ENCODE measurements at places on chromosomes 6 and 20.

GRCh38 chr20:4056880-4057279, 41.5 kb upstream of the RNF24 start:
- H3K4me3 ChIP-seq, result no peak overlapping the region
- H3K4me1 ChIP-seq, result no peaks in the 10 kb centered on the region
- H3K27ac ChIP-seq, result no peak overlapping the region
- DNase-seq, result no peak

GRCh38 chr6:114158411-114158810, 184.4 kb downstream of the HS3ST5 start:
- no peak overlapping the region for H3K27ac ChIP-seq
- no peaks in the 10 kb centered on the region for H3K4me1 ChIP-seq
- no peak overlapping the region for H3K4me3 ChIP-seq
- no peak for DNase-seq

DNA sequence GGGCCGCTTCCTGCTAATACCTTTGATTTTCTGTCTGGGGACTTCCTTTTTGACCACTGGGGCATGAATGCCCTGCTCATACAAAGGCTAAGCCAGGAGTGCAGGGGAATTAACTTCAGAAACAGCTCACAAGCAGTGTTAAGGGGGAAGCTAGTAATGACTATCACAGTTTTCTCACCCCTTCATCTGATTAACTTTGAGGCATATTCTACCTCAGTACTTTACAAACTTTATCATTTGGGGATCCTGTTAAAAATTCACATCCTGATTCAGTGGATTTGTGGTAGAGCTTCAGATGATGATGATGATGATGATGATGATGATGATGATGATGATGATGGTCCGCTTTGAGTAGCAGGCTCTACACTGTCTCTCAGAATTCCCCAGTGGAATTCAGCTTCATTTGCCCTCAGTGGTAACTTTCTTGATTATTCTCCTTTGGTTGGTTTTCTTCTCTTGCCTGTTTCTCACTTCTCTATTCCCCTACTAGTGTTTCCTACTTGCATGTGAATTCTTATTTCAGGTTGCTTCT, 78.4 kb upstream of the TMEM170B start:
- H3K27me3 ChIP-seq, result no peaks in the 10 kb centered on the region
- H3K4me1 ChIP-seq, result no peaks in the 10 kb centered on the region
- no peak for DNase-seq
- H3K36me3 ChIP-seq, result no peaks in the 10 kb centered on the region
- no peak overlapping the region for H3K27ac ChIP-seq

GRCh38 chr20:44485078-44485829, 9.6 kb downstream of the TTPAL start:
- no peaks in the 10 kb centered on the region for H3K27me3 ChIP-seq
- DNase-seq, result no peak
- H3K36me3 ChIP-seq, result peaks cover 18% of the 10 kb centered on the region
- H3K4me3 ChIP-seq, result no peak overlapping the region
- H3K27ac ChIP-seq, result no peak overlapping the region

- no peak overlapping the region for H3K4me3 ChIP-seq
- peaks cover 53% of the 10 kb centered on the region for H3K4me1 ChIP-seq
- H3K27ac ChIP-seq, result no peak overlapping the region
- H3K36me3 ChIP-seq, result no peaks in the 10 kb centered on the region
- H3K27me3 ChIP-seq, result no peaks in the 10 kb centered on the region
- no peak for DNase-seq
Observed at GRCh38 chr6:15325540-15325955, 79.7 kb downstream of the JARID2 start.

DNA sequence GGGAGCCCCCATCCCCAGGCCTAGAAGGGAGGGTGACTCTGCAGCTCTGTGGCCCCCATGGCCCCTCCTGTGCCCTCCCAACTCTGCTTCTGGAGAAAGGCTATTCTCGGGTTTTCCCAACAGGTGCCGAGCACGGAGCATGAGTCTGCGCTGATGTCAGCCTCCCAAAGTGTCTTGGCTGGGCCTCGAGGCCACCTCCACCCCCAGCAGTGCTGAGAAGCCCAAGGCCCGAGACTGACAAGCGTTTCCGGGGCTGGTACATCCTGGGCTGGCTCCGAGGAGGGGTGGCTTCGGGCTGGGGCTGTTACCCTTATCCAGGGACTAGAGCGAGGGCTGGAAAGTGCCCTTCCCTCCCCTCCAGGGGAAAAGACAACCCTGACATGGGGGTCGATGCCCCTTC, 60.2 kb upstream of the GATA5 start:
- no peaks in the 10 kb centered on the region for H3K27me3 ChIP-seq
- peak overlapping the region; percentile 97 for H3K27ac ChIP-seq
- DNase-seq, result peak; percentile 95
- no peaks in the 10 kb centered on the region for H3K36me3 ChIP-seq

DNA sequence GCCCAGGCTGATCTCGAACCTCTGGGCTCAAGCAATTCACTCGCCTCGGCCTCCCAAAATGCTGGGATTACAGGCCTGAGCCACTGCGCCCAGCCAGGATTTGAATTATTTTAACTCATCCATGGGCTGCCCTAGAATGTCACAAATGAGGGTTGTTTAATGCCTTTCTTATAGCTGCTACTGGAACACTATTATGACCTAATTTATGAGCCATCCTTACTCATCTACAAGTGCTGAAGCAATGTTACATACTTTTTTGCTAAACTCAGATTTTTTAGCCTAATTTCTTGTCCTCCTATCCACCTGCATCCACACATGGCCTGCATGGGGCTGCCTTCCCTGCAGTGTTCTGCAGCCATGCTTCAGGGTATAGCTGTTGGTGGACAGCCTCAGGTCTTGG, 59.9 kb downstream of the RTN4IP1 start:
- no peaks in the 10 kb centered on the region for H3K27me3 ChIP-seq
- DNase-seq, result no peak
- no peak overlapping the region for H3K27ac ChIP-seq
- H3K4me1 ChIP-seq, result no peaks in the 10 kb centered on the region

GRCh38 chr6:47083586-47084047, 41.5 kb upstream of the ADGRF1 start:
- no peak overlapping the region for H3K27ac ChIP-seq
- peak; percentile 94 for DNase-seq
- no peaks in the 10 kb centered on the region for H3K4me1 ChIP-seq
- peaks cover 3% of the 10 kb centered on the region for H3K27me3 ChIP-seq
- H3K36me3 ChIP-seq, result no peaks in the 10 kb centered on the region
- H3K4me3 ChIP-seq, result no peak overlapping the region

- no peak overlapping the region for H3K27ac ChIP-seq
- H3K4me1 ChIP-seq, result no peaks in the 10 kb centered on the region
- no peak for DNase-seq
Observed at GRCh38 chr6:107357842-107358241, 101.5 kb downstream of the PDSS2 start.

- no peak overlapping the region for H3K27ac ChIP-seq
- no peak for DNase-seq
- H3K4me3 ChIP-seq, result no peak overlapping the region
- no peaks in the 10 kb centered on the region for H3K36me3 ChIP-seq
- H3K27me3 ChIP-seq, result peaks cover 6% of the 10 kb centered on the region
Observed at GRCh38 chr20:33301192-33301930, 18.3 kb downstream of the BPIFB1 start.

DNA sequence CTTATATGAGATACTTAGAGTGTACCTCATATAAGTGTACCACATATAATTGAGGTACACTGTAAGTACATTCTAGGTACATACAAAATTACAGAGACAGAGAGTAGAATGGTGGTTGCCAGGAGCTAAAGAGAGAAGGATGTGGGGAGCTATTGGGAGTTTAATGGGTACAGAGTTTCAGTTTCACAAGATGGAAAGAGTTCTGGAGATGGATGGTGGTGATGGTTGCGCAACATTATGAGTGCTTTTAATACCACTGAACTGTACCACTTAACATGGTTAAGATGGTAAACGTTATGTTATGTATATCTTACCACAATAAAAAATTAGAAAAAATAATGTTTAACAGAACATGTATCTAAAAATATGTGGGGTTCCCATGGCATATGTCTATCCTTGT, 69.4 kb downstream of the PRND start:
- H3K4me3 ChIP-seq, result no peak overlapping the region
- no peaks in the 10 kb centered on the region for H3K36me3 ChIP-seq
- no peak overlapping the region for H3K27ac ChIP-seq
- no peaks in the 10 kb centered on the region for H3K27me3 ChIP-seq
- no peaks in the 10 kb centered on the region for H3K4me1 ChIP-seq
- DNase-seq, result no peak

All from psoas muscle (tissue), 8 donors.